ENCODE measurements at places on chromosomes 5 and 9.

DNA sequence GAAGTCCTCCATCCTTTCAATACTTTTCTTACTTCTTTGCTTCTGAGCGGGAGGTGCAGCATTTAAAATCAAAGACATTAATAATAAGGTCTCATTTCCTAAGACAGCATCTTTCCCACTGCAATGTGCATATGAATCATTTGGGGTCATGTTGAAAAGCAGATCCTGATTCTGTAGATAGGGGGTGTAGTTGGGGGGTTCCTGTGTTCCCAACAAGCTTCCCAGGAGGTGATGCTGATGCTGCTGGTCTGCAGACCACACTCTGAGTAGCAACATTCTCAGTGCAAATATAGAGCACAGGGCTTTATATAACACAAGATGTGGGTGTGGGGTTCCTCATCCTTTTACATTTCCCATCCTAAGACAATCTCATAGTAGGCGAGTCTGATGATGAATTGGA, 126.5 kb upstream of the PALM2AKAP2 start:
- no peak for DNase-seq

DNA sequence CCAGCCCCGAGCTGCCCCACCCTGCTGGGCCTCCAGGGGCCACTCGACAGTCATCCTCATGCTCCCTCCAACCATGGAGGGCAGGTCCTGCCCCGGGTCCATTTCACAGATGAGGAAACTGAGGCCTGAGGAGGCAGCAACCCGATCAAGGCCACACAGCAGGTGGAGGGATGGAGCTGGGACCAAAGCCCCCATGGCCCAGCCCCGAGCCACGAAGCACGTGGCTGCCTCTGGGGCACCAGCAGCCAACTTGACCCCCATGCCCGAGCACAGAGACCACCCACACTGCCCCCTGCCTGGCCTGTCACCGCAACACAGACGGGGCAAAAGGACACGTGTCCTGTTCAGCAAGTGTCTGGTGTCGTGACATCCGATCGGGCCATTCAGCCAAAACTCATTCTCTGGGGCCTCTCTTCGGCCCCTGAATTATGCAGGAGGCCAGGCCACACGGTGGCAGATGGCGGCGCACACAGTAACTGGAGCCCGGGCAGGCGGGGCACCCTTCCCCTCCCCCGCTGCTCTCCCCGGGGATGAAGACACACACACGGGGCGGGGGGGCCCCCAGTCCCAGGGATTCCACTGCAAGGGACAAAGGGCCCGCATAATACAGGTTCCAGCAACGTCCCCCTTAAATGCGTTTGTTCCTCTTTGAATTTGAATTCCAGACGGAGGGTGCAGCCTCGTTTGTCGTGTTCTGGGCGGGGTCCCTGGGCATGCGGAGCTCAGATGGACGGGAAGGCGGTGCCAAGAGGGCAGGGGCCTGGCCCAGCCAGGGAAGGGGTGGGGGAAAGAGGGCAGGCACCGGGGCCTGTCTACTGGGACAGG, 29.4 kb upstream of the TMEM250 start:
- DNase-seq: no peak

- no peak for DNase-seq
Observed at GRCh38 chr5:119951330-119951934, 322.1 kb downstream of the FAM170A start.

DNA sequence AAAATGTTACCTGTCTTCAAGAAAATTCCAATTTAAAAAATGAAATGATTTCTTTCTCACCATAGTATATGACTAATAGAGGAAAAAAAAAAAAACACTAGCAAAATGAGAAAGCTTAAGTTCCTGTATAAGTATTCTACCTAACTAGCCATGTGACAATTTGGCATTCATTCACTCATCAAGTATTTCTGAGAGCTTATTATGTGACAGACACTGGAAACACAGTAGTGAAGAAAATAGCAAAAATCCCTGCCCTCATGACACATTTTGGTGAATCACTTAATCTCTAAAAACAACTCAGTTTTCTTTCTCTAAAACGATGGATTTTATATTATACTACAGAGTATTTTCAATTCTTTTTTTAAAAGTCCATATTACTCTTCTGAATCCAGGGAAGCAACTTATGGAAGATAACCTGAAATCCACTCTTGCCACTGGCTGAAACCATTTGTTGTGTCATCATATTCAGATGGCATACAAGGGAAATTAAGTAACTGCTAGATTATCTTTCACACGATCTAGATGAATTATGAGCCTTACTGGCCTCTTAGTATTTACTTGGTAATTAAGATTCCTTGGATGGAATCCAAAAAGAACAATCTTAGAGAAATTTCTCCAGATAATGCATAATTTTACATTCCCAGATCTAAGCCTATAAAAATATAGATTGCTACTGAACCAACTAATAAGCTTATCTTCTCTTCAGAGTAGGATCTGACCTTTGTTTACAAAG, 5.5 kb downstream of the PTBP3 start:
- no peak for DNase-seq

Measured in SW 1271 (cell line).